ENCODE measurements at places on chromosomes 3 and 15.

DNA sequence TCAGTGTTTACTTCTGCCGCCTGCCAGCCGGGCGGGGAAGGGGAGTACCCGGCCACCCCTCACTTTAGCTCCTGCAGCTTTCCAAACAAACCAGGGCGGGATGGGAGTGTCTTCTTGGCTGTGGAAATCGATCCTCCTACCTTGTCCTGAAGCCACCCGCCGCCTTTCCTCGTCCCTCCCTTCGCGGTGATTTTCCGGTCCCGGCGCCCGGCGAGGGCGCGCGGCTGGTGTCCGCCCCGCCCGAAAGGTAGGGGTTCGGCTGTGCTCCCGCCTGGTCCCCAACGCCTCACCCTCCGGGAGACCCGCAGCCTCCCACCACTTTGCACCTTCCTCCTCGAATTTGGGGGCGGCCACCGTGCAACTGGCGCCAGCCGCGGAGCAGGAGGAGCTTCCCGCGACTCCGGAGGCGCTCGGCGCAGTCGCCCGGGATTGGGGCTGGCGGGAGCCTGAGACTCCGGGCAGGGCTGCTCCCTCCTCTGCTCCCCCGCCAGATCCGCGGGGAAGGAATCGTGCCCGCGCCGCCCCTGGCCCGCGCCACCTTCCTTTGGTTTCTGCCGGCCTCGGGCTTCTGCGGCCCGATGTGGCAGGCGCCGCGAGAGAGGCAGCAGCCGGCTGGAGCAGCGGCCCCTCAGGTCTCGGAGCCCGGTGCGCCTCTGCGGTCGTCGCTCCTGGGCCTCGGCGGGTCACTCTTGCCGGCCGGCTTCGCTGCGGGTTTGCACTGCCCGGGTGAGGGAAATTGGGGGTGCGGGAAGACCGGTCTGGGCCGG, 30.7 kb upstream of the ST3GAL6 start:
- DNase-seq = peak; percentile 83

DNA sequence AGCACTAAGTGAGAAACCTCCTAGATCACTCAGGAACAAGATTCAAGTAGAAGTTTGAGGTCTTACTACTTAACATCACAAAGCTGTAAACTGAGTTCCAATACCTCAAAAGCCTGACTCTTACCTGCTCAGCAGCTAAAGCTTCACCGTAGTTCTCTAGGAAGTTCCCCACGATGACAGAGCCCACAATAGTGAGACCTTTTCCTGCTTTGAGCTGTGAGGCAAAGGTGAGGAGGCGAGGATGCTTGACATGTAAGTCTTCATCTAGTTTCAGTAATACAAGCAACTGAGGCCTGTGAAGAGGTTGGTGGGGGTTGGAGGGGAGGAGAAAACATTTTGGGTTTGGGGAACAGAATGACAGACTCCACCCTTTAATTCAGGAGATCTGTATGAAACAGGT, 15.7 kb downstream of the EMC4 start:
- DNase-seq = no peak

DNA sequence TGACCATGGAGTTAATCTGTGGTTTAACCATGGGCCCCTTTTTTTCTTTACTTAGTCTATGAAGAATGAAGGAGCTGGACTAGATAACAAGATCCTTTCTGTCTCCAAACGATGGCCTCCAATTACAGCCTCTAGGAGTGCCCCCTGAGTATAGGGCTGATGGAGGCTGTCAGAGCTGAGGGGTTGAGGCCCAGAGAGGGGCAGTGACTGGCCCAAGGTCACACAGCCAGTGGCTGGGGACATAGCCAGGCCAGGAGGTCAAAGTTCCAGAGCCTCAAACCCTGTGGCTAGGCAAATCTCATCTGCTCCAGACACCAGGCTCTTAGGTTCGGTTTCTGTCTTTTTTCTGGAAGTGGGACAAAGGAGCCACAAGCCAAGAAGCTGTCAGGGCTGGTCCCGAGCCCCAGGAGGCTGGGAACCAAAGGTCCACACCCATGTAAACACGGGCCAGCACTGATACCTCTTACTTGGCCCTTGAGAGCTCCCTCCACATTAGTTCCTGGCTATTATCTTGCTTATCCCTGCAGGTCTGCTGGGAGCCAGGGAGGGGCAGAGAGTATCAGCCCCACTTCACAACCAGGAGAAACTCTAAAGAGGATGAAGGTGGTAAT, 10.3 kb downstream of the RHOV start:
- DNase-seq = no peak

- DNase-seq = no peak
Observed at GRCh38 chr3:126983653-126984390, 907 bp downstream of the PLXNA1 start.

DNA sequence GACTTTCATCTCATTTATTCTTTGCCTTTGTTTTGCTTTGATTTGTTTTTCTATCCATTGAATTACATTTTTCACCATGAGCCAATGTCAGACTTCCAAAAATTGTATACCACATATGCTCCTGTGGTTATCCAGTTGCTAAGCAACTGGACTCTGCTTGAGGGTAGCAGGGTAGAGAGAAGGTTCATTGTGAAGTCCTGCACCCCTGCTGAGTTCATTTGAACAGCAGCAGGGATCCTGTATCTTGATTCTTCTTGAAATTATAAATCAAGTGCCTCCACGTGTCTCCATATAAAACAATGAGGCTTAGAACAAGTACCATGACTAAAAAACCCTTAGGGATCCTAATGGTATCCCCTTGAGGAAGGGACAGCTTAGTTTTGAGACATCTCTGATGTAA, 449.3 kb downstream of the ROBO2 start:
- DNase-seq = no peak

DNA sequence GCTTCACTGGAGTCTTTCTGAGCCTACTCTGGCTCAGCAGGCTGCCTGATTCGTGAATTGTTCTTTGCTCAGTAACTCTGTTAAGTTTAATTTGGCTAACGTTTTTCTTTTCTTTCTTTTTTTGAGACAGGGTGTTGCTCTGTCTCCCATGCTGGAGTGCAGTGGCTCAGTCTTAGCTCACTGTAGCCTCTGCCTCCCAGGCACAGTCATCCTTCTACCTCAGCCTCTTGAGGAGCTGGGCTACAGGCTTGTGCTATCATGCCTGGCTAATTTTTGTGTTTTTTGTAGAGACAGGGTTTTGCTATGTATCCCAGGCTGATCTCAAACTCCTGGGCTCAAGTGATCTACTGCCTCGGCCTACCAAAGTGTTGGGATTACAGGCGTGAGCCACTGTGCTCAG, 165.0 kb downstream of the PEX5L start:
- no peak for DNase-seq

- no peak for DNase-seq
Observed at GRCh38 chr3:180180795-180181194, 144.1 kb upstream of the PEX5L start.

GRCh38 chr3:104787306-104787705, 579.4 kb upstream of the ALCAM start:
- no peak for DNase-seq

- DNase-seq = peak; percentile 62
Observed at GRCh38 chr3:160006282-160007163, 17.9 kb downstream of the IL12A start.

GRCh38 chr3:45055411-45056143, 29.5 kb downstream of the CLEC3B start:
- DNase-seq = no peak

DNA sequence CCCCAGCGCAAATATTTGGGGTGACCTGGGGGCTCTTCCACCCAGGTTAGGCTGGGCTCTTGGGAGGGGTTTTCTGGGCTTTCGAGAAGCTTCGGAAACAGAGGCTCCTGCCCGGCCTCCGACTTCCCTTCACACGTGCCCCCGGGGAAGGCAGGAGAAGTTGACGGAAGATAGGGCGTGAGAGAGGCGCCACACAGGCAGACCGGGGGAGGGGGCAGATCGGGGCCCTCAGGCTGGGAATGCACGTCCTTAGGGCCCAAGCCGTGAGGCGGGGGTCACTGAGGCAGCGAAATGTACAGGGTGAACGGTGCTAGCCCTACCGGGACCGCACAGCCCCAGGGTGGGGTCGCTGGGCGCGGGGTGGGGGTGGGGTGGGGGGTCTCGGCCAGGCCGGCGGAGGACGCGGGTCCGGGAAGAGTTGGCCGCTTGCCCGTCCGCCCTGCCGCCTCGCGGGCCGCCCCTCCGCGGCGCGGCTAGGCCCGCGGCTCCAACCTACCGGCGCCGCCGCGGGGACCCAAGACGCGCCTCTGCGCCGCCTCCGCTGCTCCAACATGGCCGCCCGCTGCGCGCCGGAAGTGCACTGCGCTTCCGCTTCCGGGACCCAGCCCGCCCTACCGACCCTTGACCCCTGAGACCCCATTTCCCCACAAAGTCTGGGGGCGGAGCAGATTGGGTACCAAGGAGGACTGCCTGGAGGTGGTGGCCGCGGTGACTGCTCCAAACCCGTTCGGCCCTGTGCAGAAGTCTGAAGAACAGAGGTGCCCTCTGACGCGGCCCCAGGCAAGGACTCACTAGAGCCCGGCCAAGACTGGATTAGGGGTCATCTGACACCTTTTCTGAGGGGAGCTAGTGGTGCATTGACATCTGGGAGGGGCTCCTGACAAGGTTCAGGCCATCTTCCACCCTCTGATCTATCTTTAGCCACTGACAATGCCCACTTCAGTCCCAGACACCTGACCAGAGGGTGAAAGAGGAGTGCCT, at the start of gene CCDC71:
Gene CCDC71, minus strand, starts transcription at position 561 of the 981 bp plus-strand sequence. CDS start 2,123 bp downstream, outside the sequence.
- peak; percentile 23 for DNase-seq

All from prostate gland (tissue), 2 donors.